ENCODE measurements at places on chromosomes 1 and 21. TPM values are rescaled to one million over a fixed set of nuclear protein-coding genes. Genes with fewer than 3 reads are reported as not detected.

The TMPRSS3 gene
- polyA plus RNA-seq = not detected

The C1orf115 gene
- polyA plus RNA-seq = 20.0 TPM

The RGS8 gene
- polyA plus RNA-seq = not detected

The SERTAD4 gene
- polyA plus RNA-seq = 2.1 TPM

DNA sequence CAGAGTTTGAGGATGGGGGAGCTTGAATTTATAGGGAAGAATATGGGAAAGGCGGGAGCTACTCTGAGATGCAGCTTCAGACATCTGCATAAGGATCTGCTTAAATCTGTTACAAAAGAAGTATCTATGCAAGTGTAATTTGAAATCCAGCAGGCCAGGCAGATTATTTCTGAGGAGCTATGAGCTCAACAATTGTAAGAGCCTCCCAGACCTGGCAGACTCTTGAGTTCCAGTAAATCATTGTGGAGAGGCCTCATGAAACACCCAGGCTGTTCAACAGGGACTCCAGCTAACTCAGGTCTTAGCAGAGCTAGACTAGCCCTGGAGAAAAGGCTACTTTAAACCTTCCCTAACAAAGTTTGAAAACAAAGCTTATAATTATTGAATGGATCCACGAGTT, 647.5 kb upstream of the CHRM3 start:
- DNase-seq = no peak
- H3K36me3 ChIP-seq = no peaks in the 10 kb centered on the region
- no peak overlapping the region for H3K4me3 ChIP-seq
- H3K4me1 ChIP-seq = no peaks in the 10 kb centered on the region
- no peak overlapping the region for H3K27ac ChIP-seq

DNA sequence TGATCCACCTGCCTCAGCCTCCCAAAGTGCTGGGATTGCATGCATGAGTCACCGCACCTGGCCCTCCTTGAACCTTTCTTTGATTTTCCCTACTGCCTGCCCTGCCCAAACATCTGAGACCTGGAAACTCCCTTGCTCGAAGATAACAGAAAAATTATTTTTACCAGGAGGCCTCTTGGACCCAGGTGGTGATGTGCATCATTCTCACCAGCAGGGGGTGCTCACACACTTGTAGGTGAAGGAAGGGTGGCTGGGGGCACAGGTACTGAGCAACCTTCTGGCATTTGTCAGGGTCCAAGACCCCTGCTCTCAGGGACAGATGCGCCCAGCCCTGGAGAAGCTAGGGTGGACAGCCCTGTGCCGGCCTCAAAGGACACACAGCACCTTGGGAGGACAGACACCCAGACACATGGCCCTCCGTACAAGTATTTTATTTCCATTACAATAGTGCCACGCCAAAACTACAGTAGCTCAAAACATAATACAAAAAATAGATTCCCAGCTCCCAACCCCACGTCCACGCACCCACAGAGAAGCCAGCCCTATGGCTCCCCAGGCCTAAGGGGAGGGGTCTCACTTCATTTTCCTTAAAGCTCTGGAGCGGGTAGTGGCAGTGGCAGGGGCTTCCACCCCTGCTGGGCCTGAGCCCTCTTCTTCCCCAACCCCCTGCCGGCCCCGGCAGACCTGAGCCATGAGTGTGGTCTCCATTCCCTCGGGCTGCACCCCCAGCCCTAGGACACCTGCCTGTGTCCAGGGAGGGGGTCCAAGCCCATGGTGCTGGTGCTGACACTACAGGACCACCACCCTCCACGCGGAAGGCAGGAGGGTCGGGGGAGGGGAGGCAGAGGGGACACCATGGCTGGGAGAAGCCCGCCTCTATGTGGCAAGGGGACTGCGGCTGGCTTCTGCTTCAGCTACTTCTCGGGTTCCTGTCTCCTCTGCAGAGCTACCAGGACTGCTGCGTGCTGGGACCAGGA, 40.4 kb upstream of the EIF4G3 start:
- no peaks in the 10 kb centered on the region for H3K27me3 ChIP-seq
- H3K36me3 ChIP-seq = no peaks in the 10 kb centered on the region
- H3K27ac ChIP-seq = no peak overlapping the region
- no peak overlapping the region for H3K4me3 ChIP-seq
- no peaks in the 10 kb centered on the region for H3K4me1 ChIP-seq

Measured in heart right ventricle (tissue), 16 donors.